Effector memory CD8-positive, alpha-beta T cell (primary cell): ENCODE measurements at places on chromosomes 1 and 21.

GRCh38 chr1:201705389-201705788 lies 123.6 kb upstream of the IPO9 start:
- DNase-seq = no peak

DNA sequence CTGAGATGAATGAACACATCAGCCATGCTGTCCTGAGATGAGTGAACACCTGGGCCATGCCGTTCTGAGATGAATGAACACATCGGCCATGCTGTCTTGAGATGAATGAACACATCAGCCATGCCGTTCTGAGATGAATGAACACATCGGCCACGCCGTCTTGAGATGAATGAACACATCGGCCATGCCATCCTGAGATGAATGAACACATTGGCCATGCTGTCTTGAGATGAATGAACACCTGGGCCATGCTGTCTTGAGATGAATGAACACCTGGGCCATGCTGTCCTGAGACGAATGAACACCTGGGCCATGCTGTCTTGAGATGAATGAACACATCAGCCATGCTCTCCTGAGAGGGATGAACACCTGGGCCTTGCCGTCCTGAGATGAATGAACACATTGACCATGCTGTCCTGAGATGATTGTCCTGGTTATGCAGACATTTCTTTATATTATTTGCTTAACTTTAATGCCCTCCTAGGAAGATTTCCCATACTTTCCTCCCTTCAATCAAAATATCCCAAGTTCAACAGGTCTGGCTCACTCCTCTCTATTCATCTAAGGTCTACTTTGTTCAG lies 48.6 kb upstream of the COL6A1 start:
- DNase-seq = no peak

GRCh38 chr1:63653976-63654375 lies 60.8 kb downstream of the PGM1 start:
- no peak for DNase-seq

- DNase-seq = no peak
These were observed 13.0 kb upstream of the UQCRHL start for GRCh38 chr1:15820478-15820877.
